ENCODE measurements at places on chromosomes 4 and X. TPM values are rescaled to one million over a fixed set of nuclear protein-coding genes. Genes with fewer than 3 reads are reported as not detected.

- H3K4me3 ChIP-seq, result no peak overlapping the region
- H3K4me1 ChIP-seq, result peaks cover 13% of the 10 kb centered on the region
- no peaks in the 10 kb centered on the region for H3K27me3 ChIP-seq
- H3K27ac ChIP-seq, result no peak overlapping the region
- no peak for DNase-seq
- no peaks in the 10 kb centered on the region for H3K36me3 ChIP-seq
Observed at GRCh38 chr4:6750286-6751221, 32.0 kb upstream of the KIAA0232 start.

The SMIM31 gene
- total RNA-seq, result not detected

DNA sequence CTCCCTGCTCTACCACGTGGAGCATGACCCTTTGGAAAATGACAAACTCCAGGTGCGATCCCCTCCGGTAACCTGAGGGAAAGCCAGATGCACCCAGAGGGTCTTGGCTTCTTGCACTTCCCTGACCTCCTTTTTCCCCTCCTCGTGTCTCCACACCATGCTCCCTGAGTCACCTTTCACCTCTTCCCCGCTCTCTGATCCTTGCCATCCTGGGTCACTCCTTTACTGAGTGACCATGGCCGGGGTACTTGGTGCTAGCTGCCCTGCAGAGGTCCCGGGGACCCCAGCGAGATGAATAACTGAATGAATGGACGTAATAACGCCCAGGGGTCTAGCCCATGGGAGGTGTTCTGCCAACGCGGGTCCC is 401 bp upstream of the ZFP92 start:
- H3K4me1 ChIP-seq, result peaks cover 7% of the 10 kb centered on the region
- no peak overlapping the region for H3K27ac ChIP-seq
- no peak for DNase-seq
- H3K4me3 ChIP-seq, result peak overlapping the region; percentile 62
- no peaks in the 10 kb centered on the region for H3K36me3 ChIP-seq
- H3K27me3 ChIP-seq, result no peaks in the 10 kb centered on the region

- no peak overlapping the region for H3K4me3 ChIP-seq
- no peaks in the 10 kb centered on the region for H3K27me3 ChIP-seq
Observed at GRCh38 chrX:141619336-141619735, 29.8 kb downstream of the SPANXA2 start.

GRCh38 chr4:61750810-61751209 is 550.7 kb downstream of the ADGRL3 start:
- no peaks in the 10 kb centered on the region for H3K36me3 ChIP-seq
- no peak overlapping the region for H3K27ac ChIP-seq
- DNase-seq, result no peak
- no peak overlapping the region for H3K4me3 ChIP-seq
- H3K4me1 ChIP-seq, result no peaks in the 10 kb centered on the region

GRCh38 chr4:27234306-27234899 is 373.8 kb downstream of the STIM2 start:
- H3K27ac ChIP-seq, result no peak overlapping the region
- no peaks in the 10 kb centered on the region for H3K27me3 ChIP-seq
- DNase-seq, result no peak
- no peaks in the 10 kb centered on the region for H3K4me1 ChIP-seq
- no peak overlapping the region for H3K4me3 ChIP-seq

The ATP5ME gene
- 254 TPM for total RNA-seq

DNA sequence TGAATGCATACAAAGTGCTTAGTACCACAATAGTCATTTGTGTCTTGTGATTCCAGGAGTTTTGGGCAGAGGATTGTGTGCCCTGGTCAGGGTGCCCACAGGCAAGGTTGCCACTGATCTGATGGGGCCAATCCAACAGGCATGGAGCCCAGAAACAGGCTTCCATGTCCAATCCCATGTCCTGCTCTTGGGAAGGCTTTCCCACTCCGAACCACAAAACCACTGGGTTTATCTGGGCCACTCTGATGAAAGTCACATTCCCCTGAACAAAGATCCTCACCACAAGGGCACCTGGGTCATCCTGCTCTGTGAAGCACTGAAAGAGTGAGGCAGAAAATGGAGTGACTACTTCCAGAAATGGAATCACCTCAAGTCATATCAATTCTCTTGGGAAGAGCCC is 96.9 kb downstream of the MAMLD1 start:
- no peaks in the 10 kb centered on the region for H3K36me3 ChIP-seq
- DNase-seq, result no peak
- H3K27ac ChIP-seq, result no peak overlapping the region
- H3K4me1 ChIP-seq, result peaks cover 18% of the 10 kb centered on the region
- H3K4me3 ChIP-seq, result no peak overlapping the region
- no peaks in the 10 kb centered on the region for H3K27me3 ChIP-seq

The ZRSR2 gene
- total RNA-seq, result 16.2 TPM

- H3K36me3 ChIP-seq, result peaks cover 14% of the 10 kb centered on the region
- peaks cover 28% of the 10 kb centered on the region for H3K4me1 ChIP-seq
- no peak overlapping the region for H3K4me3 ChIP-seq
- no peak for DNase-seq
Observed at GRCh38 chrX:40644176-40644575, 3.2 kb downstream of the CXorf38 start.

The FIP1L1 gene
- total RNA-seq, result 65.0 TPM

DNA sequence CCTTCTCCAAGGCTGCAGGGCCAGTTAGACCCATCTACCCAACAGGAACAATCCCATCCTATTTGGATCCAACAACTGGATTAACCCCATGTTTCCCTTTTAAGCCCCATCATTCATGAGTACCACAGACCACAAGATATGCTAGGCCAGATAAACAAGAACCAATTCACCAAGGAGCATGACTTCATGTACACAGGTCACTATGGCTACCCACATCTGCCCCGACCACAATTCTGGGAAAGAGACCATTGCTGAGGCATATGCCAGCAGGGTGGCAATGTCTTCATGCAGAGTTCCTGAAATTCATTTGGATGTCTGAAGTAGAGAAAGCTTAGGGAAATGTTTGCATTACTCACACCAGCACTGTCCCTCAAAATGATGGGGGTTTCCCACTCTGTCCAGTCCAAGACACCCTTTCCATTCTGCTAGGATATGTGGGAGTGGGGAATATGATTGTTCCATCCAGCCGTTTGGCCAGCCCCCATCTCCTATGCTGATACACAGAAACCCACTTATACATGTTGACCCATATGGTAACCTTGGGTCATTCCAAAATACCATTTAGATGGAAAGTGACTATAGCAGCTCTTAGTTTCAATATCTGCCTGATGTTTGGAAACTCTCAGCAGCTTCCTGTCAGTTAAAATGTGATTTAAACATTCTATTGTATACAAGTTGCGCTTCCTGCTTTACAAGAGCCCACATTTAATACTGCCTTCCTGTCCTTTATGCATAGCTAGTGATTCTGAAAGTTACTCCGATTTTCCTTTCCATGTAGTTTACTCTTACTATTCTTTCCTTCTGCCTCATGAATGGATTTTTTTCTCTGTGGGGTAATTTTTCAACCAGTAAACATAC is 129.0 kb downstream of the AMMECR1 start:
- peaks cover 4% of the 10 kb centered on the region for H3K36me3 ChIP-seq
- no peaks in the 10 kb centered on the region for H3K27me3 ChIP-seq
- no peak overlapping the region for H3K4me3 ChIP-seq
- H3K4me1 ChIP-seq, result peaks cover 23% of the 10 kb centered on the region
- no peak for DNase-seq
- H3K27ac ChIP-seq, result peak overlapping the region; percentile 62

DNA sequence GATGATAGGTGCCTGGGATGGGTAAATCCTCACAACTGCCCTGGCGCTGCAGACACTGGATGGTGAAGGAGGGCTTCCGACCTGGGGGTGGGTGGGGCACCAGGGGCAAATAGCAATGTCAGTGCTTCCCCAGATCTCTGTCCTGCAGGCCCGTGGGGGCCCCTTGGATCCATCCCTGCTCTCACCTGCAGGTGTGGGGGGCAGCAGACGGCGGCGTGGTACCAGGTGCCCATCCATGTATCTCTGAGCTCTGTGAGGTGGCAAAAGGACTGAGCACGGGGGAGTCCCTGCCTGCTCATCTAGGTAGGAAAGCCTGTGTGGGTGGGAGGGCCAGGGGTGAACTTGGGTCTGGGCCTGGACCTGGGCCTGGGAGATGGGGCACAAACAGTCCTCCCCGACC is 6.5 kb upstream of the SYP start:
- H3K36me3 ChIP-seq, result no peaks in the 10 kb centered on the region
- H3K27ac ChIP-seq, result no peak overlapping the region
- DNase-seq, result no peak

DNA sequence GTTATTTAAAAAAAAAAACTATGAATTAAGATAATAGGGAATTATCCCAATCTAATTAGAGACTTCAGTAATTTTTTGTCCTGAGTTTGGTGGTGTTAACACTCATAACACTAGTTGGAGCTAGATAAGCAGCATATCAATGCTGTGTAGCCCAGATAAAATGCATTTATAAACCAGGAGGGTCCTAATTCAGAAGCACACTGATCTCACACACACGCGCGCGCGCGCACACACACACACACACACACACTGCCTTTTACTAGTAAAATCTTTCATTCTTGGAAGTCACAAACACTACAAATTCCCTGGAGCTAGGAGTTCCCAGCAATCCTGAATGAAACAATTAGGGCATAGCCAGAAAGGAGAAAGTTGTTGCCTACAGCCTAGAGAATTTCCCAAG is 3.2 kb downstream of the UNC5C start:
- DNase-seq, result no peak
- H3K27ac ChIP-seq, result no peak overlapping the region
- no peak overlapping the region for H3K4me3 ChIP-seq
- H3K27me3 ChIP-seq, result peaks cover 40% of the 10 kb centered on the region
- peaks cover 8% of the 10 kb centered on the region for H3K4me1 ChIP-seq
- H3K36me3 ChIP-seq, result no peaks in the 10 kb centered on the region

The MTNR1A gene
- not detected for total RNA-seq

GRCh38 chr4:145851511-145852201 is 87.0 kb downstream of the ZNF827 start:
- no peaks in the 10 kb centered on the region for H3K27me3 ChIP-seq
- DNase-seq, result no peak

The SULT1E1 gene
- total RNA-seq, result not detected

DNA sequence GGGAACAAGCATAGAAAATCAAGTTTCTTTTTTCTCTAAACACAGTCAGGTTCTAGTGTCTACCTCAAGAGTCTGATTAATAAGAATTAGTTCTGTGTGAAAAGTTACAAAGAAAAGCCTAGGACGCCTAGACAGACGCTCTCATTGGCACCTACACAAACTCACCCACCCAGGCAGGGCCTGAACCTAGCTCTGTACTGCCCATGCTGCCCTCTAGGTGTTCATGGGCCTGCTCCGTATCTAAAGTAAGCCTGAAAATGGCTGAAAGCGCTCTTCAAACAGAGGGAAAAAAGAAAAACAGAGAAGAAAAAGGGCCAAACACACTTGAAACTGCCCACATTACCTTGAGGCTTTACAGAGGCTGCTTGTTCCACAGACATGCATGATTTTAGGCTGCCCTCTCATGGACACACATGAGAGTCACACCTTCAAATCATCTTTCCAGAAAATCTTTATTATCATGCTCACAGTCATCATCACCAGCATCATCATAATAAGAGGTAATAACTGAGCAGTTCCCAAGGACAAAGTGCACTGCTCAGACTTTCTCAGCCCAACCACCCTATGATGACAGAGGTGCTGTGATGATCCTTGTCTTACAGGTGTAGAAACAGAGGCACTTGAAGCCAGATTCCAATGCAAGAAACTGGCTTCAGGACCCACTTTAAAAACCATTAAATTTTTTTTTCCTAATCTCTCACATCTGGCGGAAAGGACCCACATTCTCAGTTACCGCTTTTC is 49.6 kb downstream of the MAP7D2 start:
- H3K27me3 ChIP-seq, result no peaks in the 10 kb centered on the region
- no peak overlapping the region for H3K27ac ChIP-seq
- no peak overlapping the region for H3K4me3 ChIP-seq
- DNase-seq, result peak; percentile 13

- no peak for DNase-seq
- no peaks in the 10 kb centered on the region for H3K27me3 ChIP-seq
- H3K4me1 ChIP-seq, result no peaks in the 10 kb centered on the region
- H3K36me3 ChIP-seq, result no peaks in the 10 kb centered on the region
- no peak overlapping the region for H3K4me3 ChIP-seq
Observed at GRCh38 chrX:112067601-112068000, 15.0 kb downstream of the TRPC5 start.

- peak; percentile 31 for DNase-seq
- no peaks in the 10 kb centered on the region for H3K27me3 ChIP-seq
- peaks cover 20% of the 10 kb centered on the region for H3K36me3 ChIP-seq
- no peak overlapping the region for H3K4me3 ChIP-seq
Observed at GRCh38 chrX:41526925-41527324, 79.8 kb downstream of the NYX start.

- H3K36me3 ChIP-seq, result no peaks in the 10 kb centered on the region
- H3K27me3 ChIP-seq, result no peaks in the 10 kb centered on the region
- peaks cover 26% of the 10 kb centered on the region for H3K4me1 ChIP-seq
- no peak overlapping the region for H3K27ac ChIP-seq
- no peak for DNase-seq
Observed at GRCh38 chrX:21934414-21934813, 6.1 kb upstream of the SMS start.

DNA sequence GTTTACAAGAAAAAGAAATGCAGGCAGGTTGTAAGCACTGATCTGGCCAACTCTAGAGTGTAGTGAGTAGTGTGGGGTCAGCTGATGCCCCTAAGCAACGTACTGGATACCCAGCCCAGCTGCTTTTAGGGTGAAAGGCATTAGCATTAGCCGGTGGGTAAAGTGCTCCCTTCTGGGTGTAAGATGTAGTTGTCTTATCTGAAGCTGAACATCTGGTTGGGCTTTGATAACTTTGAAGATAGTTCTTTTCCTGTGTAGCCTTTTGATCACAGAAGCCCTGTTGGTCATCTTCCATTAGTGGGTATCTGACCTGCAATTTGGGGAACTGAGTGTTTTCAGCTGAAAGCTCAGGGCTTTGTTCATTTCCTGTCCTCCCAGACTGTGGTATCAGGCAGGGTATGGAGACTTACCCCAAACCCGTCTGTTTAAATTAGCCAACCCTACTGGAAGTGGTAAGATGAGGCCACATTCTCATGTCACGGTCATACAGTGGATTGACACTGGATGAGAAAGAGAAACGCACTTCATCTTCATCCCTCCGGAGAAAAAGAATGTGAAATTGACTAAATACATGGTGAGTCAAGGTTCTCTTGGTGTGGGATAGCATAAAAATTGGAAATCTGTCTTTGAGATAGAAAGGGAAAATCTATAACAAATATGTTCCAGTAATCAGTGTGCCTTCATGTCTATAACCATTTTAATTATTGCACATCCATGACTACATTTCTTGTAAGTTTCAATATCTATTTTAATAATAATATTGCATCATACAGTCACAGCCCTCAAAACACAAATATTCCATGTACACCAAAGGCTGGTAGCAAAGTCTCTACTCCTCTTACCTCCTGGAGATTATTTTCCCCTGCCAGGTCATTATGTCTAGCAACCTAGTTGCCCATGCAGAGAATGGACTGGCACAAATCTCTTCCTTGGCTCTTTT is 8.7 kb downstream of the RHOH start:
- peaks cover 61% of the 10 kb centered on the region for H3K4me1 ChIP-seq
- no peaks in the 10 kb centered on the region for H3K27me3 ChIP-seq
- peak overlapping the region; percentile 98 for H3K27ac ChIP-seq
- peaks cover 70% of the 10 kb centered on the region for H3K36me3 ChIP-seq
- H3K4me3 ChIP-seq, result peak overlapping the region; percentile 93

- no peak overlapping the region for H3K4me3 ChIP-seq
- H3K4me1 ChIP-seq, result peaks cover 12% of the 10 kb centered on the region
- H3K27ac ChIP-seq, result no peak overlapping the region
- H3K36me3 ChIP-seq, result peaks cover 22% of the 10 kb centered on the region
Observed at GRCh38 chr4:51895816-51896408, 53.0 kb downstream of the DCUN1D4 start.

The CCDC120 gene
- 3.6 TPM for total RNA-seq

- no peaks in the 10 kb centered on the region for H3K36me3 ChIP-seq
- no peak overlapping the region for H3K4me3 ChIP-seq
- H3K27ac ChIP-seq, result no peak overlapping the region
- DNase-seq, result no peak
Observed at GRCh38 chr4:188417181-188417580, 277.9 kb downstream of the TRIML1 start.

Measured in activated CD4-positive, alpha-beta memory T cell treated with anti-CD3 and anti-CD28 coated beads for 36 hours (primary cell).